Ureter (tissue), 1 donor: ENCODE measurements at places on chromosomes 3 and 15.

- DNase-seq: no peak
Measured at GRCh38 chr3:197432384-197433127, 123.2 kb downstream of the BDH1 start.

GRCh38 chr3:157871838-157872460 lies 234.3 kb downstream of the SHOX2 start:
- no peak for DNase-seq

DNA sequence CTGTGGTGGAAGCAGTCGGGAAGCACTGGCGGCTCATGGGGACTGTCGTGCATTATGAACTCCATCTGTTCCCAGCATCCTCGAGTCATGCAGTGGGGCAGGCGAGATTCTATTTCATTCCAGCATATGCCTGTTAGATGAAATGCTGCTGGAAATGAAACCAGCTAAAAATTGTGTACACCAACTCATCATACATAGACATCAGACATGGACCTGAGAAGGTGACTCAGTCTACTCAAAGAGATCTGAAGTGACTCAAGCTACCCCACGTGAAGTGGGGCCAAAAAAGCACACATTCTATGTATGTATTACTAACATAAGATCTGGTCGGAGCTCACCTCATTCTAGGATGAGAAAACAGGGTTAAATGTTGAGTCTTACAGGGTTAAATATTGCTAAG lies 47.5 kb upstream of the FAM98B start:
- no peak for DNase-seq

DNA sequence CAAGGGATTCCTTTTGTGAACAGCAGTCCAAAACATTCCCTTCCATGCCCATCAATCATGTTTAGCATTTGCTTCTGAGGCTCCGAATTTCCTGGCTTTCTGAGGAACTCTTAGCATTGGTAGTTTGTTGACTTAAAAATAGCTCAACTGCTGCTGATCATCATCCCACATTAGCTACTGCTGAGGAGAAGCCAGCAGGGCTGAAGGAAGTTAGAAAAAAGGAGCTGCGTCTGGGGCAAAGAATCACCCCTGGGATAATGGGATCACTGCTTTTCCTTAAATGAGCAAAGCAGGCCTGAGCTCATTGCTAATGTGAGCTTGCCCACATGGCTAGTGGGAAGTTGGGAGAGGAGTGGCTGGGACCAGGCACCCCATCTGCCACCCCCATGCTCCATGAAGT lies 39.8 kb downstream of the CYP19A1 start:
- DNase-seq: no peak

DNA sequence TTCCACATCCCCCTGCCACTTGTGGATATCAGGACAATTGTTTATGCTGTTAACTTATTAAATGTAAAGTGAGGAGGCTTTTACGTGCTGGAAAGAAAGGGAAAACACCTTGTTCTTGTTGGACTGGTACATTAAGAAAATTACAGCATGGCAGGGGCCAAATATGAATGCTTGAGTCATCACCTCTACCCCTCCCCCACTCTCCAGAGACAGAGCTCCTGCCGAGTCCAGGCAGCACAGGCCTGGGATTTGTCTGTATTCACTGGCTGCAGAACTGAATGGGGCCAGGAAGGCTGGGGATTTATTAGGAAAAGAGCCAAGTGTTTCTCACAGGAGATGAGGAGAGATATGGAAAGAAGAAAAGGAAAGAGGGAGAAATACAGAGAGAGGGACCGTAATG lies 308.9 kb downstream of the EPHB1 start:
- no peak for DNase-seq

- no peak for DNase-seq
Measured at GRCh38 chr3:13932578-13933295, 52.9 kb upstream of the WNT7A start.

- DNase-seq: no peak
Measured at GRCh38 chr3:148911592-148911991, 46.5 kb downstream of the CPA3 start.

DNA sequence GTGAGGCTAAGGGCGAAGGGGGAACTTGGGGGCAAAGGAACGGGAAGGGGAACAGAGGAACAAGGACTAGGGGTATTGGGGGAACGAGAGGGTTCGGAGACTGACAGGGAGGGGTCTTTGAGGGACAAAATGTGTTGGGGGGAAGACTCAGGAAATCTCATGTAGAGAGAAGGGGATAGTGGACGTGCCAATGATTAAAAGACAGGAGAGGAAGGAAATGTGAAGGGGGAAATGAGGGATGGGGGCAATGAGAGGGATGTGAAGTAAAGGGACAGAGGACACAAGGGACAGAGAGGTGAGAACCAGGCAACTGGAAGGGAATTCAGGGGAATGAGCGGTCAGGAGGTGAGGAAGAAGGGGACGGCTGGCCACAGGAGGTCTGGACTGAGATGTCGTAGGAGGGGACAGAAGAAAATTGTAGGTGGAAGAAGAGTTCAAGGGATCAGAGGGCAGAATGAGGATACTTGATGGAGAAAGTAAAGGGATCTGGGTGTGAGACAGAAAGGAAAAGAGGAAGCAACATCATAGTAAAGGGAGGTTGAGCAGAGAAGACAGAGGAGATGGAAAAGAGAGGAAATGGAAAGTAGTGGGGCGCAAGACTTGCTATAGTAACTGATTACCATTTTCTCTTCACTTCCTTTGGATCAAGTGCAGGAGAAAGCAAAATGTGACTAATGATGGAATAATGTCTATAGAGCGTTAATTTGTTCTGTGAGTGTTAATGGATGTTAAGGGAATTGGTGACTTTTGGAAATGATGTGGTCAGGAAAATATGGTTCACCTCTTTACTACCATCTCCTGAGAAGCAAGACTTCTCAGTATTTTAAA lies 749 bp downstream of the RAB8B start:
- no peak for DNase-seq

- no peak for DNase-seq
Measured at GRCh38 chr15:85578941-85579701, 198.7 kb downstream of the AKAP13 start.

GRCh38 chr15:79849789-79850188 lies 47.0 kb downstream of the MTHFS start:
- no peak for DNase-seq

DNA sequence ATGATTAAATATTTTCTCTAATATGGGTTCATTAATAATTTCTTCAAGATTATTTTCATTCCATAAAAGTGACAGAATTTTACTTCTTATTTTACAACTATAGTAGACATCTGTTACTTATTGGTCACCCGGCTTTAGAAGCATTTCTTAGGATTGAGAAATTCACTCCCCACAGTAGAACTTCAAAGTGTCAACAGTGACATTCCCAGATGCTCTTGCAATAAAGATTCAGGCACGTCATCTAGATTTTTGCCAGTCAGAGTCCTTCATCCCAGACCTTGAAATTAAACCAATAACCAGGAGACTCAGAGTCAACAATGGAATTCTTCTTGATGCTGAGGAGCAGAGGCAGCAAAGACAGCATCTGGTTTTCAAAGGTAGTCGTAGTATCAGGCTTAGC lies 190.8 kb downstream of the VGLL3 start:
- DNase-seq: no peak
